Frontal cortex (tissue), 4 donors: ENCODE measurements at places on chromosomes 7 and 10. TPM values are rescaled to one million over a fixed set of nuclear protein-coding genes. Genes with fewer than 3 reads are reported as not detected.

GRCh38 chr10:110269374-110270318, 35.1 kb downstream of the SMNDC1 start:
- no peak for DNase-seq

- no peak for DNase-seq
These were observed 31.2 kb downstream of the SMNDC1 start for GRCh38 chr10:110273474-110273873.

DNA sequence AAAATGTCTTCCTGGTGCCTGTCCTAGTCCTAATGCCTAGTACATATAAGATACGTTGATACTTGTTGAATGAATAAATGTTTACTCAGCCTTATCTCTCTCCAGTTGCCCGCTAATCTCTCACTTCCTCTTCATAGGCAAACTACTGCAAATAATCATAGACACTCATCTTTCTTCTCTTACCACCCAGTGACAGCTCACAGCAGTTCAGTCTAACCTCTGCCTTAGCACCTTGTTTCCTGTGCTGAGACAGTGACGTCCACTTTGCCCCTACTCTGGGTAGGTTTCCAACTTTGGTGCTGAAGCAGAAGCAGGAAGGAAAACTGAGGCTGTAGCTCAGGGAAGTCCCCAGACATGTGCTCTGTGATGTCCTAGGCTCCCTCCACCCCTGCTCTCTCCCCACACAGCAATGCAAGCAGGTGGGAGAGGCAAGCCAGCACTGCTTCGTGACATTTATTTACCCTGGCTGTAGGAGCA, 45.5 kb upstream of the RHOBTB1 start:
- DNase-seq, result no peak

DNA sequence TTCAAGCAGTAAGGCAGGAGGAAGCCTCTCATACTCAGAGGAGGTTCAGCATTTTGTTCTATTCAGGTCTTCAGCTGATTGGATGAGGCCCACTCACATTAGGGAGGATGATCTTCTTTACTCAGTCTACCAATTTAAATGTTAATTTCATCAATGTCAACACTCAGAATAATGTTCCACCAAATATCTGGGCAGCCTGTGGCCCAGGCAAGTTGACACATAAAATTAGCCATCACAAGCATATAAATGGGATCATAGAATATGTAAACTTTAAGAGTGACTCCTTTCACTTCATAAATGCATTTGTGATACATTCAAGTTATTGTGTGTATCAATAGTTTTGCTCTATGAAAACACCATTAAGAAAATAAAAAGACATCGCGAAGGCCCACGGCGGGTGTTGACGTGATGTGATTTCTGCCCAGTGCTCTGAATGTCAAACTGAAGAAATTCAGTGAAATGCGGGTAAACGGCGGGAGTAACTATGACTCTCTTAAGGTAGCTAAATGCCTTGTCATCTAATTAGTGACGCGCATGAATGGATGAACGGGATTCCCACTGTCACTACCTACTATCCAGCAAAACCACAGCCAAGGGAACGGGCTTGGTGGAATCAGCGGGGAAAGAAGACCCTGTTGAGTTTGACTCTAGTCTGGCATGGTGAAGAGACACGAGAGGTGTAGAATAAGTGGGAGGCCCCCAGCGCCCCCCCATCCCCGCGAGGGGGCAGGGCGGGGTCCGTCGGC, 536.1 kb upstream of the AUTS2 start:
- no peak for DNase-seq

The ANKRD30A gene
- not detected for total RNA-seq

- DNase-seq, result no peak
These were observed 379.7 kb downstream of the PHTF2 start for GRCh38 chr7:78178319-78178718.
